ENCODE measurements at places on chromosomes 2 and 18. TPM values are rescaled to one million over a fixed set of nuclear protein-coding genes. Genes with fewer than 3 reads are reported as not detected.

Gene SALL3
- 83.8 TPM for total RNA-seq

Gene PTCD3
- 192 TPM for total RNA-seq

Gene VRK2
- 20.1 TPM for total RNA-seq

Gene NT5DC4
- not detected for total RNA-seq

Gene ANKRD30B
- not detected for total RNA-seq

Gene KLHL29
- 7.3 TPM for total RNA-seq

Gene CFC1
- not detected for total RNA-seq

Gene KIAA2012
- not detected for total RNA-seq

Gene SIX2
- 1.5 TPM for total RNA-seq

Gene CDH19
- not detected for total RNA-seq

Gene CRYGD
- total RNA-seq = 6.3 TPM

Gene CD8B2
- total RNA-seq = not detected

Gene RGPD3
- total RNA-seq = 0.11 TPM

Gene KCNS3
- 18.1 TPM for total RNA-seq

Gene TGOLN2
- total RNA-seq = 42.2 TPM

Gene GCG
- 0.14 TPM for total RNA-seq

Gene PCBP1
- 518 TPM for total RNA-seq

Gene CD207
- not detected for total RNA-seq

Gene ALPP
- 0.20 TPM for total RNA-seq

Gene C2orf80
- 0.39 TPM for total RNA-seq

Gene LYPD6
- 4.8 TPM for total RNA-seq

Gene SRD5A2
- total RNA-seq = 0.05 TPM

Gene SOWAHC
- total RNA-seq = 14.5 TPM

Gene TEX44
- total RNA-seq = not detected

Gene RAB6C
- total RNA-seq = 0.07 TPM

Gene PHOSPHO2
- total RNA-seq = 7.3 TPM

Gene SKOR2
- 0.34 TPM for total RNA-seq

Gene EN1
- not detected for total RNA-seq

Gene ARHGAP15
- total RNA-seq = 0.28 TPM

Gene C2orf42
- 13.1 TPM for total RNA-seq

Gene SNTG2
- 27.8 TPM for total RNA-seq

Gene HAAO
- total RNA-seq = 8.4 TPM

Gene DUSP19
- total RNA-seq = 3.4 TPM

Gene SIGLEC15
- 0.48 TPM for total RNA-seq

Gene ABCG5
- total RNA-seq = not detected

Gene KDSR
- total RNA-seq = 51.8 TPM

Gene C2orf72
- total RNA-seq = 1.3 TPM

Gene NEU2
- total RNA-seq = not detected

Gene FTCDNL1
- 1.8 TPM for total RNA-seq

Gene POTEC
- total RNA-seq = not detected

Gene C2orf92
- 6.9 TPM for total RNA-seq

Gene RNU2-63P
- total RNA-seq = 5.2 TPM

Gene CPO
- 0.46 TPM for total RNA-seq

Gene SLC4A5
- total RNA-seq = 1.2 TPM
